Naive thymus-derived CD8-positive, alpha-beta T cell (primary cell): ENCODE measurements at places on chromosomes 13 and 19.
A peak's percentile ranks its signal among the peaks of the same experiment; 100 is the strongest.

DNA sequence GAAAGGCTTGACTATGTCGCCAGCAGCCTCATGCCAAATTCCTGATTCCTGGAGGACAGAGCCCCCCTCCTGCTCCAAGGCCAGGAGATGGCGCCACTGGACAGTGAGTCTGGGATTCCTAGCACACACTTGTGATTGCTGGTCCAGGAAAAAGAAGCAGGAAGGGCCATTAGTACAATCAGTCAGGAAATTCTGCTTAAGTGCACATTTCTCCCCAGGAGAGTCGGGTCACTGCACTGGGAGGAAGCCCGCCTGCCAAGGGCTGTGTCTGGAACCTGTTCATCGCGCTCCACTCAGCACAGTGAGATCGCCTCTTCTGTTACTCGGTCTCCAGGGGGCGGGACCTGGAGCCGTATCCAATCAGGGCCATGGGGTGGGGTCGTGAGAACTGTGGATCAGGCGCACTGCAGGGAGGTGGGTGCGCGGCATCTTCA, 65.1 kb downstream of the ZNF823 start:
- DNase-seq: no peak

DNA sequence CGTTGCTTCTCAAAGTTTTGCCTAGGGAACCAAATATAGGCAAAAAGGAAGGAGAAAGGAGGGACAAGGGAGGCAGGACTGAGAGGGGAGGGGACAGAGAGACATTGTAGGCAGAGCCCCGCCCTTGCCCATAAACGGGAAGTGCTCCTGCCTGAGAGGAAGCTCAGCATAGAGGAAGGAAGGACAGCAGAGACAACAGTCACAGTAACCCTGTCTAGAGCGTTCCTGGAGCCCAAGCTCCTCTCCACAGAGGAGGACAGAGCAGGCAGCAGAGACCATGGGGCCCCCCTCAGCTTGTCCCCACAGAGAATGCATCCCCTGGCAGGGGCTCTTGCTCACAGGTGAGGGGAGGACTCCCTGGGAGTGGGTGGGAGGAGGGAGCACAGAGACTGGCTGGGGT, at the start of gene CEACAM21:
CEACAM21 (plus strand) TSS at position 169 of the 400 bp plus-strand sequence; CDS start at position 278, 109 bp downstream.
- DNase-seq: peak; percentile 43

DNA sequence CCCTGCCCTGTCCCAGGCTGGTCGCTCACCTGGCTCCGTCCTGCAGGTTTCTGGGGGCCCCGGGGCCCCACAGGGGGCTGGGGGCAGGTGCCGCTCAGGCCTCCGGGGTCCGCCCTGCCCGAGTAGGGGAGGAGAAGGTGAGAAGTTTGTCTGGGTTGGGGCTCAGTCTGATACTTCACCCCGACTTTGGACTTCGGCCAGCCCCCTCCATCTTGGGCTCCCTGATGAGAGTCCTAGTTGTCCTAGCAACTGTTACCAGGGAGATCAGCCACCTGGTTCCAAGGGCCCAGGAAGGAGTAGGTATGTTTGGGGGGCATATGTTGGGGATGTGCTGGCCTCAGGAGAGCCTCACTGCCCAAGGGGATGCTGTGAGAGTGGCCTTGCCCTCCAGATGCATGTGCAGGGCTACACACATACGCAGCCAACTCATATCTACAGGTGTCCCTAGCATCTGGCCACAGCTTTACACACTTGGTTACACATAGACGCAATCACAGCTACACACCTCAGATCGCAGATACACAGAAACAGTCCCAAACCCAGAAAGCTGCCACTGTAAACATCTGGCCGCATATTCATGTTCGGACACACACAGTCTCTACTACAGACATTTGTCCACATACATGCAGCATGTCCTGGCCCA, 3.4 kb downstream of the NUMBL start:
- DNase-seq: no peak

- DNase-seq: no peak
Measured at GRCh38 chr13:28204690-28205443, 66.5 kb downstream of the PAN3 start.

- DNase-seq: no peak
Measured at GRCh38 chr19:55594996-55595545, 4.2 kb downstream of the FIZ1 start.
